ENCODE measurements at places on chromosomes 5 and 9.

GRCh38 chr5:140249536-140249935 lies 53.4 kb downstream of the PFDN1 start:
- DNase-seq, result no peak

DNA sequence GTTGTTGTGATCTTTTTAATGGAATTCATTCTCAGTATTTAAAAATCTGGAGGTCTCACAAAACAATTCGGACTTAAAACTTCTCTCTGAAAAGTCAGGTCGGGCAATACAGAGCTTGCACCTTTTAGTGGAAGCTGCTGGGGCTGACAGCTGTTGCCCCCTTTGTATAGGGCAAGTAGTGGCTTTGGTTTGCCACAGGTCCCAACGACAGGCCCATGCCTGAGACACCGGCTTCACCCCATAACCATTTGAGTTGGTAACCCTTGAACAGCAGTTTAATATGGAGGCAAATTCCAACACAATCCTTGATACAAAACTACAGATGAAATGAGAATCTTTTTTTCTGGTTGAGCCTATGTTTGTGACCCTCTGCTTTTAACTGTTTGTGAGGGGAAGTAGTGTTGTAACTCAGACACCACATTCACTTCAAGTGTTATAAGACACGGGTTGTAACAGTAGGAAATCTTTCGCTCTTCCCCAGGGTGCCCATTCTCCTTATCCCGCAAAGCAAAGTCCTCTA lies 752 bp upstream of the GLRX start:
- no peak for DNase-seq

DNA sequence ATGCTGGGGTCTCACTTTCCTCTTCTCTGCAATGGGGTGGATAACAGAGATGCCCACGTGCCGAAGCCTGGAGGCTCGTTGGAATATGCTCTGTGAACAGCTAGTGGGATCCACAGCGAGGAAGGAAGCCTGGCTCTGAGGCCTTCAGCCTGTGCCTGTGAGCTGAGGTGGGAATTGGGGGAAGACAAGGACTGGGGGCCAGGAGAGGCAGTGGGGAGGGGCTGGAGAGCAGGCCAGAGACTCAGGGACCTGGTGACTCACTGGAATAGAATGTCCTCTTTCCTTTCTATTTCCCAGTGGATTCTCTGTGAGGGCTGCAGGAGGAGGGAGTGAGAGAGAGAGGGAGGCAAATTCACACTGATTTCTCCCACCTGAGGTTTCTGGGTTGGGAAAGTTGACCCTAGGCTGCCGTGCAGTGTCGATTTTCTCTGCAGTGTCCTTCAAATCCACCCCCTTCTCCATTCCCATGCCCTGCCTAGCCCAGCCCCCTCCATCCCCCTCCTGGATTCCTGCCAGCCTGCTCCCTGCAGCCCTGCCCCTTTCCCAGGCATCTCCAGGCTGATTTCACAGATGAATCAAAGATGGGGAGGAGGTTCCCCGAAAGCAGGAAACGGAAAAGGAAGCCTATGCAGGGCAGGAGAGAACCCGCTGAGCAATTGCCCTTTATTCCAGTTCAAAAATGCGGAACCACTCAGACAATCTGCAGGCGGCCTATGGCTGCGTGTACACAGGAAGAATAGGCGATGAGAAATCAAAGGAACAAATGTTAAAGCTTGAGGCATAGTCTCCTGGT lies 1.4 kb upstream of the SPAAR start:
- no peak for DNase-seq

DNA sequence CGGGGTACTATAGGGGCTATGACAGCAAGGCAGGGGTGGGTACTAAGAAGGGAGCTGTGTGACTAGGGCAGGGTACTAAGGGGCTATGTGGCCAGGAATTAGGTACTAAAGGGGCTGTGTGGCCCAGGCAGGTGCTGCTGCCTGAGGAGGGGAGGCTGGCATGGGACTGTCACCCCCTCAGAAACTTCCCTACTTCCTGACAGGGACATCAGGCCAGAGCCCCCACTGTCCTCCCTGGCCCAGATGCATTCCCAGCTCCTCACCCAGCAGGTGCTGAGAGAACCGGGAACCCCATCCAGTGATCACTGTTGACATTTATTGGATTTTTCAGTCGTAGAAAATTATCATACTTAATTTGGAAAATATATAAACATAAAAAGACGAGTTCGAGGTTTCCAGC lies 26.6 kb downstream of the IRX2 start:
- no peak for DNase-seq

- DNase-seq, result no peak
These were observed 118.6 kb upstream of the COL5A1 start for GRCh38 chr9:134522976-134523375.

DNA sequence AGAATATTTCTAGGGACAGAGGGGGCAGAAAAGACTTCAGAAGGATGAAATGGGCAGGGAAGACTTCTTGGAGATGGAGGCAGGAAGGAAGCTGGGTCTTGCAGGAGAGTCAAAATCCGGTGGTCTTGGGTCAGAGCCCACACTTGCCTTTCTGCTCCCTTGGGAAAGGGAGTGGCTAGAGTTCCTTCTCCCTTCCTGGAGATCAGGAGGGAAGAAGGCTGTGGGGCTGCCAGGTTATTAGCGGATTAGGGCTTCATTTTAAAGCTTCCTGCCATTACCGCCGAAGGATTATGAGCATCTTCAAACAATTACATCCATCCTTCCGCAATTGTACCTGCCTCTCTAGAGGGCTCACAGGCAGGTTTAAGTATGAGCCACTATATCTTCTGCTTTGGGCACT lies 19.2 kb upstream of the SYNPO start:
- DNase-seq, result no peak

DNA sequence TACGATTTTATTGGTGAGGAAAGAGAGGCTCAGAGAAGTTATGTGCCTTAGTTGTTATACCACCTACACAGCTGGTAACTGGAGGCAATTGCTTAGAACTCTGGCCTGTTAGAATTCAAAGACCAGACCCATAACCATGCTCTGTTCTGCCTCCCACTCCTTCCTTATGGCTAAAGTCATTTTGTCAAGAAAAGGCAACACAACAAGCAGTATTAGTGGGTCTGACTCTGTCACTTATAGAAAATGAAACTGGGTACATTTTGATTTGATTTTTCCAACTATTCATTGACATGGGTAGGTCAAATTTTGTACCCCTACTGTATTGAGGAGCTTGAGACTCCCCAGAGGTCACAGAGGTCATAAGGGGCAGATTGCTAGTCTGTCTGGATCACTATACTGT lies 44.5 kb upstream of the NR3C1 start:
- DNase-seq, result no peak

GRCh38 chr5:65209341-65209740 lies 272.4 kb downstream of the ADAMTS6 start:
- DNase-seq, result no peak

DNA sequence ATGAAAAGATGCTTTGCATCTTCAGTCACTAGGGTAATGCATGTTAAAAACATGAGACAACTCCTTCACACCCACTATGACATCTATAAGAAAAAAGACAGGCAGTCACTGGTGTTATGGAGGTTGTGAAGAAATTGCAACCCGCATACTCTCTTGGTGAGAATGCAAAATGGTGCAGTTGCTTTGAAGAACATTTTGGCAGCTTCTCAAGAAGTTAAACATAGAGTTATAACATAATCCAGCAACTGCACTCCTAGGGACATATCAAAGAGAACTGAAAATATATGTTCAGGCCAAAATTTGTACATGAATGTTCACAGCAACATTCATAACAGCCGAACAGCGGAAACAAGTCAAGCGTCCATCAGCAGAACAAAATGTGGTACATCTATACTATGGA lies 46.3 kb upstream of the TBC1D9B start:
- DNase-seq, result no peak

DNA sequence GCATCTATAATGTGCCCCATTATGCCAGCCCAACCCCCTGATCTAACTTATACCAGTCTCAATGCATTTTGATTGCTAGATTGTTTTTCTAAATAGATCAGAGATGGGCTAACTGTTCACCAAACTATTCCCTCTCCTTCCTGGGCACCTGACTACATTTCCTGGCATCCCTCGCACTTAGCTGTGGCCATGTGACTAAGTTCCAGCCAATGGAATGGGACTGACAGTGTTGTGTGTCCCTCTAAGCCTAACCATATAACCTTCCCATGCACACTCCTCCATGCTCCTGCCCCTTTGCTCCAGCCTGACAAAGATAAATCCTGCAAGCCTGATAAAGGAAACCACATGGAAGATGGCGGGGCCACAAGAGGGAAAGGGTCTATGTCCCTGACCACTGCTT lies 12.3 kb upstream of the IFNK start:
- no peak for DNase-seq

- DNase-seq, result no peak
These were observed 28.4 kb upstream of the LTC4S start for GRCh38 chr5:179765400-179765799.

DNA sequence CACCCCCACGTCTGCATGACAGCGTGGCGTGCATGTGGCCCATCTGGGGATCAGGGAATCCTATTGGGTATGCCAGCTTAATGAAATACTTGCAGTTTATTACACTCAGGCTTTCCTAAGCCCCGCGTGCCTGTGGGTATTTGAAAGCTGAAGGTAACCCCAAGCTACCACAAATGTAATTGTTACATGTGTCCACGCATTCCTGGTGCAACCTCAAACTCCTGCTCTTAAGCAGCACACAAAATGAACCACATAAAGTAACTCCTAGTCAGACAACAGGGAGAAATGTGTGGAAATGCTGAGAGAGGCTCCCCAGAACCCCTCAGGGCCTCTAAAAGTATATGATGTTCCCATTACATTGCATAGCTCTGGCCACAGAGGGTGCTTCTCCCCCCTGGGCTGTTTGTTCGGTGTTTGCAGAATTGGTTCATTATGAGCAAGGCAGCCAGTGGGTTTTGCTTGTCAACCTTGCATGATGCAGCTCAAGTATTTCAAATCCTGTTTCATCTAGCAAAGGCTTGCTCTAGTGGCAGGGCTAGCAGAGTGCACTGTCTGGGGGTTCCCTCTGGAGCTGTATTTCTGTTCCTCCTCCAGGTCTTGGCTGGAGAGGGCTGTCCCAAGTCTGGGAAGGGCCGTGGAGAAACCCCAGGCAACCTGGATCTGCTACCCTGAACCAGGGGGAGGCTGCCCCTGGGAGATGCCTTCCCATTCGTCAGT lies 1.8 kb upstream of the DCANP1 start:
- no peak for DNase-seq
